Caki2 (cell line): ENCODE measurements at places on chromosomes 12 and 14.

DNA sequence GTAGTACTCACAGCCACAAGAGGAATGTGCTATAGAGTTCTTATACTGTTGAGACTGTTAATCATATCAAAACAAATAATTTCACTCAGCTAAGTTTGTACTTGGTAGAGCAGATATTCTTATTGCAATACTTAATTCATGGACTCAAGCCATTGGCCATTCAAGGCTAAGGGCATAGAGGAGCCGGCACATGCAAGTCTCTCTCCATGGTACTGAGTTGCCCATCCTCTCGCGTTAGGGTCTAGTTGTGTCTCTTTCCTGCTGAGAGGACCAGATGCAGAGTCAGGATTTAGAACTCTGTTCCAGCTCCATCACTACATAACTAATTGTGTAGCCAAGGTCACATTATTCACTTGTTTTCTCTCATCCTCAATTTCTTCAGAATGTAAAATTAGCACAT, 14.4 kb upstream of the TUNAR start:
- DNase-seq = no peak

DNA sequence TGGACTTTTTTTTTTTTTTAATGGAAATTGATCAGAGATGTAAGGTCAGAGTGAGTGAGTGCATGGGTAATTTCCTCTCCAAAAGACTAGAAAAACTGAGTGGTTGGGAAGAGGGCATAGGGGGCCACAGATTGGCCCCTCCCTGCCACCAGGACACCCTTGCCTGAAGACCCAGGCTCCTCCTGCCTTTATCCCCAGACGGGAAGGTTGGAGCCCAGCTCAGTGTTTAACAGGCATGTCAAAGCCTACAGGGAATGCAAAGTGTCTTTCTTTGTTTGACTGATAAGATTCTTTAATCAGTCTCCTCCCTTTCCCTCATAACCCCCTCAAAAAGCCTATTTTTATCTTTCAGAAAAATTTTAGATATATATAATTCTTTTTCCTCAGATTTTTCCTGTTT, 50.3 kb downstream of the IRAK3 start:
- DNase-seq = no peak

- DNase-seq = peak; percentile 51
Observed at GRCh38 chr14:88667555-88668273, 104.9 kb downstream of the ZC3H14 start.

GRCh38 chr12:100951756-100952155, 157.2 kb downstream of the ANO4 start:
- no peak for DNase-seq

- DNase-seq = peak; percentile 76
Observed at GRCh38 chr12:113030875-113031525, 25.5 kb upstream of the DTX1 start.

DNA sequence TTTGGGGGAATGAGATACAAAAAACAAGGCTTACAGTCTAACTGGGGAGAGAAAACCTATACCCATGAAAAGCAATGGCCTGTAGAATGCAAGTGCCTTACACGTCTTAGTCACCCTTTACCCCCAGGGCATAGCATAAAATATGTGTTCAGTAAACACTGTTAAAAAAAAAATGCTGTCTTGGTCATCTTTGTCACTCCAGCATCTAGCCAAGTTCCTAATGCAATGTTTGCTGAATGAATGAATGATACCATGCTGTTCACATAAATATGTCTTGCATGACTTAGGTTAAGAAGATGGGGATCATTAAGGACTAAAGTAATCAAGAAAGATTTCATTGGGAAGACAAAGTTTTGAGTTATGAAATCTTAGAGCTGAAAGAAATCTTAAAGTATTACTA, 38.5 kb downstream of the PPP2R5E start:
- no peak for DNase-seq

GRCh38 chr12:117522559-117522958, 161.1 kb upstream of the NOS1 start:
- DNase-seq = no peak

DNA sequence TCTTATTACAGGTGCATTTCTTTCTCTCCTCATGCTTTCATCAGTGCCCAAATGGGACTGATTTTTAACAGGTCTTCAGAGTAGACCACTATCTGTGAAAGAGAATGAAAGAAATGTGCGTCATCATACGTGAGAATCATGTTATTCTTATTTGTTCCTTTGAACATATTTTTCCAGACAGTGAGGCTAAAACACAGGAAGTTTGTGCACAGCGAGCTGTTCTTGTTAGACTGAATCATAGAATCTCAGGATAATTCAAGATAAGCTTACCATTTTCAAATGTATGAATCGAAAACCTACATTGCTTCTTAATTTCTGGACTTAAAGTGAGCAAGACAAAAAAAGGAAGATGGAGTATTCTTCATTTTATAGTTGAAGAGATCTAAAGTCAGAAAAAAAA, 383.1 kb downstream of the EGLN3 start:
- no peak for DNase-seq

DNA sequence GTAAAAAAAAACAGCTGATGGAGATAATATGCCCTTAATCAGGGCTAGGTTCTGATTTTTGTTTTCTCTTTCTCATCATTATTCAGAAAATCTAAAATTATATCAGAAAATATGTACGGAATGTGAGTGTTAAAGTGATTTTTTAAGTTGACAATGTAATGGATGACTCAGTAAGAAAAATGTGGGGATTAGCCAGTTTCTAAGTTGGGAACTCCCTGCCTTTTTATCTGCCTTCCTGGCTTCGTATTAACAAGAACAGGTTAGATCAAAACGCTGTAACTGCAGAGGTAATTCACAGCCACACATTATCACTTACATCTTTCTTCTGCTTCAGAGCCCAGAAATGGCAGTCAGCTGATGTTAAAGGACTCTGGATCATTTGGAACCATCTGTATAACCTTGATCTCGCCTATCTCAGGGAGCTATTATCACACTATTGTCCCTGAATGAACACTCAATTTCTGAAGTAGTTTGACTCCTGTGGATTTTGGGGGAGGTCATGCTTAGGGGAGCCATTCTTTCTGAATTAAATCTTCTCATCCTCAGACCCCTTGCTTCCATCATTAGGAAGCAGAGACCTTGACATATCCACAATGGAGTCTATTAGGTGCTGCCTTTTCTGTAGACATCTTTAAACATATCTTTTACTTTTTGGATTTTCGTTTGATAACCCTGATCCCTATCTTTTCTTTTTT, 135.7 kb upstream of the SLC16A7 start:
- no peak for DNase-seq

GRCh38 chr14:97097296-97097695, 300.1 kb downstream of the VRK1 start:
- no peak for DNase-seq

- no peak for DNase-seq
Observed at GRCh38 chr14:93747560-93747959, 40.7 kb downstream of the PRIMA1 start.

DNA sequence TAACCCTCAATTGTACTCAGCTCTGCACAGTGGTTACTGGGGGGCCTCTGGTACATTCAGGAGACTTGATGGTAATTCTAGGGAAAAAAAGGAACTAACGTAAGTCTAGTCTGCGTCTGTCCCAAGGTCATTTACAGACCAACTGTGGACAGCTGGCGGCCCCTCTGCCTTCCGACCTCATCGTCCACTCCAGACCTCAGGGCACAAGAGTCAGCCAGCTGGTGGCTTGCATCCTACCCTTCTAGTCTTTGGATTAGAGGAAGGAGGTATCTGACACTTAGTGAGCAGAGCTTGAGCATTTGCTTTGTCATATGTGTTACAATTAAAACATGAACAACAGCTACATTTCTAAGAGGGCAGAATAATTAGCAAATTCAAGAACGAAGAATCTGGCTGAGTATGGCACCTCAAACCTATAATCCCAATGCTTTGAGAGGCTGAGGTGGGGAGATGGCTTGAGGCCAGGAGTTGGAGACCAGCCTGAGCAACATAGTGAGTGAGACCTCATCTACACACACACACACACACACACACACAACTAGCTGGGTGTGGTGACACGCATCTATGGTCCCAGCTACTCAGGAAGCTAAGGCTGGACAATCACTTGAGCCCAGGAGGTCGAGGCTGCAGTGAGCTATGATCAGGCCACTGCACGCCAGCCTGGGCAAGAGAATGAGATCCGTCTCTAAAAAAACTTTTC, 36.5 kb downstream of the SSH1 start:
- no peak for DNase-seq

DNA sequence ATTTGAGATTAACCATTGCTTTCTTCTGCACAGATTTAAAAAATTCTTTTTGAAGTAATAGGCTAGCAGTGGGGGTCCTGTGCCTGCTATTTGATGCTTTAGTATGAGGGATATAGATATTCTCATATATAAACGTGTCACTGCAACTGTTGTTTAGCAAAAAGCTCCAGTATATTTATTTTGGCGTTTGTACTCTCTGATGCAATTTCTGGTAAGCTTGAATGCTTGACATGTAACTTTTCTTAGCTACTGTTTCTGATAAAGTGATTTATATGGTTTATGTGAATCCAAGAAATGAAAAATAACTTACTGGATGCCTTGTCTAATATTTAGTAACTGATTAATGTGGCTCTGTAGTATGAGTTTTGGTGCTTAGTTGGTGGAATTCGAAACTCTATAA, 77.1 kb downstream of the TTLL5 start:
- DNase-seq = no peak

- DNase-seq = no peak
Observed at GRCh38 chr12:64532734-64533351, 77.5 kb upstream of the RASSF3 start.

GRCh38 chr12:17949558-17950141, 140.3 kb downstream of the RERGL start:
- no peak for DNase-seq

GRCh38 chr12:40344312-40344711, 119.5 kb downstream of the LRRK2 start:
- DNase-seq = no peak

DNA sequence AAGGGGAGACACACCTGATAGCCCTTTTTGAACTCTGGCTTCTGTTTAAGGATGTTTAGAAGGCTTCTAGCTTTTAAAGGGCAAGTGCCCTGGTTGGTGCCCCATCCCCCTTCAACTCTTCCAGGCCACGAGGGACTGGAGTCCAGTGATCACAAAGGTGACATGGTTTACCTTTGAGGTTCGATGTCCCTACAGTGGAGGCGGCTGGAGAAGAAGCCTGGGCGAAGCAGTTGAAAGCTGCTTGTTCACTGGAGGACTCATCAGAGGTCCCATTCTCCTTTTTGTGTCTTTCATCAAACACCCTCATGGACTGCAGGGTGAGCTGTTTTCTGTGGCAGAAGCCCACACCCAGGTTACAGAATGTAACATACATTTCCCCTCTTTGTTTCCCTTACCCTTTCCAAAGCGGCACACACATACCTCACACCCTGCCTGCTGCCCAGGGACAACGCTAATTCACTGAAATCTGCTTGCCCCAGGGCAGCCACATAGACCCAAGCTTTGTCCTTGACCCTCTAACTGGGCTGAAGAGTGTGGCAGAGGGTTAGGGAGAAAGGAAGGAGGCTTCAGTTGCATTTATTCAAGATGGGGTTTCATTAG, 7.7 kb downstream of the TBX3 start:
- DNase-seq = no peak

- DNase-seq = peak; percentile 36
Observed at GRCh38 chr12:67155863-67156262, 113.3 kb upstream of the CAND1 start.

- DNase-seq = no peak
Observed at GRCh38 chr12:91576432-91576831, 393.8 kb upstream of the DCN start.

GRCh38 chr12:100794441-100795173, at the start of gene ANO4:
Gene ANO4, plus strand, starts transcription at chr12:100794776. Its CDS starts 107,010 bp downstream, at chr12:100901786.
- no peak for DNase-seq

DNA sequence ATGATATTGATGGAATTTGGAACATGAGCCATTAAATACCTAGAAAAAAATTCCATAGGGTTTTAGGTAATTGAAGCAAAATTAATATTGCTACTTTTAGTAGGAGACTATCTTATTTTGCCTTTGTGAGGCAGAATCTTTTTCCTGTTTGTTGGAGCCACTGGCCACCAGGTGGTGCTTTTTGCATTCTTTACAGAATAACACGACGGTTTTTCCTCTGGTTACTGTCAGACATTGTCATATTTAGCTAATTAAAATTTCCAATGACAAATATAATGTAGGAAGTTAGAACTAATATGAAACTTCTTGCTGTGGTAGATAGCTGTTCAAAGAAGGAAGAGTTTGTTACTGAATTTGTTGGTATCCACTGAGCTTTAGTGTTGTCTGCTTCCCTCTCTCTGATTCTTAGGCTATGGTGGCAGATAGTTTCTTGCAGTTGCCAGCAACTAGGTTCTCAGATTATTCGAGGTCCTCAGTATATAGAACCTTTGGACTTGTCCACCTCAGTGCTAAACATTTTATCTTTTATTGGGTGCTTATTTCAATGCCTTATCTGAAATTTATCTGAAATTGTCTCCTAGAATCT, 25.7 kb downstream of the RAB21 start:
- peak; percentile 39 for DNase-seq

- DNase-seq = no peak
Observed at GRCh38 chr12:68622250-68622649, 11.6 kb downstream of the RAP1B start.

DNA sequence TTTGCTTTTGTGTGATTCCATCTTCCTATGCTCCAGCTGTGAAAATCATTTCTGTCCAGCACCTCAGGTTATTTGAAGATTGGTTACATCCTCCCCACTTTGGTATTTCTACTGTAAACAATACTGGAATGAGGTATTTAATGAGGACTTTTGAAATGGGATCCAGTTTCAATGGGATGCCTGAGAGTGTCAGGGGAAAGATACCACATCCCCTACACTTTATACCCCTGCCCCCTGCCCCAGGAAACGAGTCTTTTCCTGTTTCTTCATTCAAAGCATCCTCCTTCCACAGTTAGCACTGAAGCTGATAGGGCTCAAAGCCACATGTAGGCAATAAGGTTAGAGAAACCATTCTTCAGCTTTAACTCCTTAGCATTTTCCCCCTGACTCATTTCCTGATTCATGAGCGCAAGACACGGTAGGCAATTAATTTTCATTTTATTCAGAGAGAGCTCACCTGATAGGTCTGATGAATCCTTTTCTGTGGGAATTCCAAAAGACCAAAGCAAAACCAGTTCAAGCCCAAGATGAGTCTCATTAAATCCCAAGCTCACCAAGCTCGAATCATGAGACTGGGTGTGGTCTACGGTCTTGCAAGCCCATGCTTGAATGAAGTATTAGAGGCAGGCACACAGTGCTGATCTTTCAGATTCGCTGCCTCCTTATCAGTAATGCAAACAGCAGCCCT, 143.6 kb upstream of the CRY1 start:
- no peak for DNase-seq

GRCh38 chr14:30550335-30550734, 8.6 kb upstream of the G2E3 start:
- DNase-seq = no peak

DNA sequence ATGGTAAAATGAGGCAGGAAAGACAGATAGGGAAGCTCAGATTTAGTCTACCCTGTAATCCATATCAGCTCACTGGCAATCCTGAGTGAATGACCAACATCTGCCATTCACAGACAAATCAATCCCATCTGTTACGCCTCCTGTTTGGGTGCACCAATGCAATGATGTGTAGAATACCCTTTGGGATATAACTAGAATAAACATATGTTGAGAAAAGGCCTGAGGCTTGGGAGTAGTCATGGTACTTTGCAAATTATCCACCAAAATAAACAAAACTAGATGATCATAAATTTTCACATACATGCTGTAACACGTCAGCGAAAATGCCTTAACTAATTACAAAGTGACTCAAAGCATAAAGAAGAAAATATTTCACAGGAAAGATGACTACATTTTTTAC, 78.8 kb downstream of the KCNC2 start:
- DNase-seq = no peak

- DNase-seq = no peak
Observed at GRCh38 chr12:112870267-112870980, 36.3 kb upstream of the OAS1 start.
